ENCODE measurements at places on chromosomes 11 and 22.

- no peaks in the 10 kb centered on the region for H3K36me3 ChIP-seq
- no peaks in the 10 kb centered on the region for H3K27me3 ChIP-seq
- DNase-seq, result no peak
- H3K4me1 ChIP-seq, result peaks cover under 1% of the 10 kb centered on the region
- no peak overlapping the region for H3K4me3 ChIP-seq
- no peak overlapping the region for H3K27ac ChIP-seq
Measured at GRCh38 chr11:61885166-61885778, 6.1 kb downstream of the FADS3 start.

GRCh38 chr11:122779047-122779629 is 59.2 kb upstream of the CRTAM start:
- H3K27me3 ChIP-seq, result no peaks in the 10 kb centered on the region
- H3K36me3 ChIP-seq, result no peaks in the 10 kb centered on the region
- DNase-seq, result no peak
- peaks cover 3% of the 10 kb centered on the region for H3K4me1 ChIP-seq

- H3K27ac ChIP-seq, result no peak overlapping the region
- no peaks in the 10 kb centered on the region for H3K27me3 ChIP-seq
- no peak overlapping the region for H3K4me3 ChIP-seq
- H3K36me3 ChIP-seq, result no peaks in the 10 kb centered on the region
Measured at GRCh38 chr22:23107487-23108248, 34.1 kb downstream of the RSPH14 start.

GRCh38 chr11:60791153-60791933 is 6.2 kb downstream of the MS4A10 start:
- H3K36me3 ChIP-seq, result no peaks in the 10 kb centered on the region
- H3K27ac ChIP-seq, result no peak overlapping the region
- peaks cover 6% of the 10 kb centered on the region for H3K4me1 ChIP-seq
- no peak for DNase-seq
- H3K4me3 ChIP-seq, result no peak overlapping the region

GRCh38 chr22:40714499-40715337 is 35.4 kb downstream of the MCHR1 start:
- peak; percentile 49 for DNase-seq
- H3K4me1 ChIP-seq, result peaks cover 19% of the 10 kb centered on the region
- H3K27ac ChIP-seq, result no peak overlapping the region
- H3K36me3 ChIP-seq, result no peaks in the 10 kb centered on the region
- H3K27me3 ChIP-seq, result no peaks in the 10 kb centered on the region

Data from ovary (tissue), 10 donors.